ENCODE measurements at places on chromosomes 6 and 20.

DNA sequence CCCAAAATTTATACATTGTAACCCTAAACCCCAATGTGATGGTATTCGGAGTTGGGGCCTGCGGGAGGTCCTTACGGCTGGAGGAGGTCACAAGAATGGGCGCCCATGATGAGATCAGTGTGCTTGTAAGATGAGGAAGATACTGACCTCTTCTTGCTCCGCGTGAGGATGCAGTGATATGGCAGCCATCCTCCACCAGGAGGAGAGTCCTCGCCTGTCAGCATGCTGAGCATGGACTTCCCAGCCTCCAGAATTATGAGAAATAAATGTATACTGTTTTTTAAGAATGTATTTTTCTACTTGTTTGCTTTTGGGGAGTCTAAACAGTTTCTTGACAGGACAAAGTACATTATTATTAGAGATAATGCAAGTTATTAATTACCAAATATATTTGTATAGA is 8.7 kb upstream of the SYNDIG1 start:
- no peak for DNase-seq

DNA sequence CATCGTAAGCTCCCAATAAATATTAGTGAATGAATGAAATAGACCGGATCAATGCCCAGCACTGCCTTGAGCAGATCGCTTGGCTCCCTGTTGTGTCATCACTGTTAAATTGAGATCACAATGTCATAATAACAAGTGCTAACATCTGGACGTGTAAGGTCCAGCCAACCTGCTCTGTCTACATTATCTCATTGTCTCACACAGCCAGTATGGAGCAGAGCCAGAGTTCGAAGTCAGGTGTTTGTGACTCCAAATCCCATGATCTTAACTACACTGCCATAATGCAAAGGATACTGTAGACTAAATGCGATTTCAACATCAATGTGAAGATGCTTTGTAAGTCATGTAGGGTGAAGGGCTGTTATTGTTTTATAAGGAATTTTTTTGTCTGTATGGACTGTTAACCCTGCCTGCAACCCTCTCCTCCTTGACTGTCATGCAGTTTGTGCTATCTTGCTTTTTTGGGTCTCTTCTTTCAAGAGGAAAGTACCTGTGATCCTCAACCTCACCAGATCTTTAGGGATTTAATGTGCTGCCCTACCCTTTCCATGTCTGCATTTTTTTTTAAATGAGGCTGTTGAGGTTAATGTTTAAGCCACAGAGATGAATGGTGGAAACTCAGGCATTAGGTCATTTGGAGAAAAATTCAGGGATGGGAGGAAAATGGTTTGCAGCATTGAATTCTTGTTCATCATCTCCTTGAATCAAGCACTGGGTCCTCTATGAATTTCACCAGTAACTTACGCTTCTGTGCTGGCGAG is 49.0 kb upstream of the OCSTAMP start:
- DNase-seq = no peak

DNA sequence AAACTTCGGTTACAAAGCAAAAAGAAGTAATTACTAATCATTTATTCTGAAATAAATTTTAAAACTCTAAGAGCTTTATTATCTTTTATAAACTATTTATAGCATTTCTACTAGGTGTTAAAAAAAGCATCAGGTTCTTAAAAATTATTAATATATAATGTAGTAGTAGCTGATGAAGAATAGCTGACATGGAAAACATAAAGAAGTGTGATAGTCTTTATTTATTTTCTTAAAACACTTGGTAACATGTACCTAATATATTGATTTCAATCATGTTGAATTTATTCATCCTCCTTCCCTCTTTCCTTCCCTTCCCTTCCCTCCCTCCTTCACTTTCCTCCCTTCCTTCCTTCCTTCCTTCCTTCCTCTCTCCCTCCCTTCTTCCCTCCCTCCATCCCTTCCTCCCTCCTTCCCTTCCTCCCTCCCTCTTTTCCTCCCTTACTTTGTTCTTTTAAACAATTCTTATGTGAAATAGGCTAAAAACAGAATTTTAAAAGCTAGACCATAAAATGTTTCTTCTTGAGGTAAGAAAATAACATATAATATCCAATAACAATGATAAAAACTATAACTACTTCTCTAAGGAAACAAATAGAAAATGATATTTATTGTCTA is 913.9 kb upstream of the MAP3K7 start:
- no peak for DNase-seq

DNA sequence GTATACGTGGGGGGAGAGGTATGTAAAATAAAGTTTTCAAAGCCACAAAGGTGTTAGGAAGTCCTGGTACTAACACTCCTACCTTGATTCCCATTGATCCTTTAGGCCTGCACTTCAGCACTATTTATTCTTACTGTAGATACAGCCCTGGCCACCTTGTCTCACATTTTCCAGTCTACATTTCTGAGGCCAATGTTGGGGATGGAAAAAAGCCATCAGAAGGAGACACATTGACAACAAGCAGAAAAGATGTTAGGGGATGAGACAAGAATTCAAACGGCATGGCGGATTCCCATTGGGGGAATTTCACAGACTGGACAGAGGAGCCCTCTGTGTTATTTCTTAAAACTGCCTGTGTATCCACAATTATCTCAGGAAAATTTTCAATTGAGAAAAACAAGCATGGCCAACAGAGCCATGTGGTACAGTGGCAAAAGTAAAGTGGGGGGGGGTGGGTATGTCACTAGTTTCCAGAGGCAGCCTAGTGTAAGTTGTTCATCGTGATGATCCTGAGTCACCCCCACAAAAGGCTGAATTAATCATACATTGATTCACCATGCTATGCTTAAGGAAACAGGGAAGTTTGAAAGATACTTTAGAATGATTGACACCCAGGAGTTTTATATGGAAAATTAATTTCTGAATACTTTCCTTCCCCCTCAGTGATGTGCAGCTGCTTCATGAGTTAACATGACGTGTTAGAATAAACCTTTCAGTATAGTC is 40.5 kb downstream of the RREB1 start:
- no peak for DNase-seq

DNA sequence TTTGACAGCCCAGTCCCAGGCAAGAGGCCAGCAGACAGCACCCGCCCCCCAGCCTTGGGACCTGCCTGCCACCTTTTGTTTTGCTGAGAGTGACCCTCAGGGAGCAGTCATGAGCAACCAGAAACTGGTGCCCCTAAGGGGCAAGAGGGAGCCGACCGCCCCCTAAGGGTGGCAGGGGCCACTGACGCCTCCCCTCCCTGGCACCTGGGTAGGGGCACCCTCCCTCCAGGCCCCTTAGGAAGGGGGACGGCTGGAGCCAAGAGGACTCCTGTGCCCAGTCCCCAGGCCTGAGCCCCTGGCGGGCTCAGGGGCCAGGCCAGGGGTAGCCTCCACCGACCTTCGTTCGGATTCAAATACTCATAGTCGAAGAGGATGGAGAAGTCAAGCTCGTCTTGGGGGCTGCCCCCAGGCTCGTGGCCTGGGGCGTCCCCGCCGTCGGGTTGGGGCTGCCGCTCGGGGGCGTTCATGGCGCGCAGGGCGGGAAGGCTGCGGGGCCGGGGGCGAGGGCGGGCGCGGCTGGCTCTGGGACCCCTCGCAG is 417 bp downstream of the NFATC2 start:
- peak; percentile 19 for DNase-seq

DNA sequence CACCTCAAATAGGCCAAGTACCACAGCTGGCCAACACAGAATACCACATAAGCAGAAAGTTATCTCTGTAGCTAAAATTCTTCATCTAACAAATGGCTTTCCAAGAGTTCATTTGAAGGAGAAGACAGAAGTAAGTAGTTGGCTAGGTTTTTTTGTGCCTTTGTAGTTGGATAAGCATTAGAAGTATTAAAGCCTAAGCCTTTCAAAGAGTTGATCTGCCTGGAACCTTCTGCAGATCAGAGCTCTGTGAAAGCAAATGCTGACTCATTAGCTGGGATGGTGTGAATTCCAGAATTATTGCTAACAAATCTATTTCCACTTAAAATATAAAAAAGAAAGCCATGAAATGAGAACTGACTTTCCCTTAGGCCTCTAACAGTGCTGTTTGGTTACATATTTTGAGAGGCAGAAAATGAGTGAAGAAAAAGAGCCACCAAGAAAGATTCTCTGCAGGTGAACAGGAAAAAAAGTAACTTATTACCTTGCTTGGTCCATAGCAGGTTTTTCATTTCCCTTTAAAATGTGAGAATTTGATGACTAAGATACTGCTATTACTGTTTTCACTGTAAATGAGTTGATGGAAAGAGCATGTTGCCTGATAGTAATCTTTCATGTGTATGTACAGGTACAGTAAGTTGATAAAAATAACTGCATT is 763.2 kb upstream of the FLRT3 start:
- no peak for DNase-seq

DNA sequence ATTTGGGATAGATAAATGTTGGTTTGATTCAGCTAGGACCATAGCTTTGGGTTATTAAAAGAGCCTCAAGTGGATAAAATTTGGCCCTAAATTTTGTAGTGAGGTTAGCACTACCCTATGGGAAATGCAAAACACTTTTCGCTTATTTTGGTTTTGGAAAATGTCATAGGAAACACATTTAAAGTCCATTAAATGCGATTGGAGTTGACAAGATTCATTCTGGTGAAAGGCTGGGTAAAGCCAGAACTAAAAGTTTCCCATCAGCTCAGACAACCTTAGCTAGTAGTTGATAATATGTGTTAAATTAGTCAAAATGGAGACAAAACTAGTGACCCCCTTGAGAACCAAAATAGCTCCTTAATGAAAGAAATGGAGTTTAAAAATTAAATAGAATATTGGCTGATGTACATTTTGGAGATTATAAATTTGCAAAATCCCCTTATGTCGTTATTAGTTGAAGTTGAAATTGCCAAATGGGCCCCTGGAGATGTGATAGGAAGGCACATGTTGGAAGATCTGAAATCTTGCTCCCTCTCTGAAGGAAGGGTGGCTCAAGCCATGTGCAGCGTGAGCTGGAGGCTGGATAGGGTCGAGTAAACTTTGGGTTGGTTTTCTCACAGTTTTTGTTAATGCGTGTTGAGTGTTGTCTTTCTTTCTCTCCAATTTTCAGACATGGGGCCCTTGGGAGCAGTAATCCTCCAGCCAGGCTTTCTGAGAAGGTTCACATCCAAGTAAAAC is 72.8 kb downstream of the CD83 start:
- DNase-seq = no peak

DNA sequence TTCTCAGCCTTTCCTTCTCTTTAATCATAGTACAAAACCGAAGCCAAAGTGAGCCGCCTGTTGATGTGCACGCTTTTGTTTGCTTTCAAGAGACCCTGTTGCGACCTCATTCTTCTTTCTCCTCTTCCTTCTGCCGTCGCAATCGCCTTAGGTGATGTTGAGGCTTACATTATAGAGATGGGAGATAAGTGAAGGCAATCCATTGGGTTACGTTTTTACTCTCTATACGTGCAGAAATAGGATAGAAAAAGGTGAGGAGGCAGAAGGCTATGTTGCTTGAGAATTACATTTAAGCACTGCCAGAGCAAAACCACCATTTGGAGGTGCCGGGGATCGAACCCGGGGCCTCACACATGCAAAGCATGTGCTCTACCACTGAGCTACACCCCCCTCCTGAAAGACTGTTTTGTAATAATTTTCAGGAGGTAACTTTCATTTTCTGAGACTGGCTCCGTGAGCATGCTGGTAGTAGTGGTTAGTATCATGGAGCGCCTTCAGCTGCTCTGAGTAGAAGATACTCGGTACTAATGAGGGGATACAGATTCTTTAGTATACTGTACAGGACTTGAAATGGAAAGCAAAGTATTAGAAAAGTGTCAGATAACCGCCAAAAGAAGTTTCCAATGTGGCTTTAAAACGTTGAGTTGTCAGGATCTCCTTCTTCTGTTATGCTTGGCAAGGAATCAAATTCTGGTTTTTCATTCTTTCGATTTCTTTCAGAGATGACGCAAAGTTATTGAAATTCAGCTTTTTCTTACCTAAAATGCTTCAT is 165.6 kb downstream of the TRIM27 start:
- DNase-seq = no peak

DNA sequence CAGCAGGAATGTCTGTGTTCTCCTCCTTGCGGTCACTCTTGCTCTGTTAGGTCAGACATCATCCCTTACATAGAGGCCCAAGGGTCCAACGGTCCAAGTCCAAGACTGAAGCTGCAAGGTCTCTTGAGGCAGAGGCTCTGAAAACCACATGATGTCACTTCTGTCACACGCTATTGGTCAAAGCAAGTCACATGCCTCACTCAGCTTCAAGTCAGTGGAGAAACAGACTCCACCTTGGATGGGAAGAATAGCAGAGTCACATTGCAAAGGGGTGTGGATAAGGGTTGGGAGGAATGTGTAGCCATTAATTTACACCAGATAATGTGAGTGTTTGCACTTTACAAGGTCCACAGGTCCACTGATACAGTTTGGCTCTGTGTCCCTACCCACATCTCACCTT is 17.5 kb downstream of the SLC52A3 start:
- DNase-seq = no peak

- DNase-seq = no peak
These were observed 42.6 kb upstream of the ENPP1 start for GRCh38 chr6:131765081-131765803.

GRCh38 chr6:13373488-13373886 is 45.1 kb upstream of the TBC1D7 start:
- no peak for DNase-seq

DNA sequence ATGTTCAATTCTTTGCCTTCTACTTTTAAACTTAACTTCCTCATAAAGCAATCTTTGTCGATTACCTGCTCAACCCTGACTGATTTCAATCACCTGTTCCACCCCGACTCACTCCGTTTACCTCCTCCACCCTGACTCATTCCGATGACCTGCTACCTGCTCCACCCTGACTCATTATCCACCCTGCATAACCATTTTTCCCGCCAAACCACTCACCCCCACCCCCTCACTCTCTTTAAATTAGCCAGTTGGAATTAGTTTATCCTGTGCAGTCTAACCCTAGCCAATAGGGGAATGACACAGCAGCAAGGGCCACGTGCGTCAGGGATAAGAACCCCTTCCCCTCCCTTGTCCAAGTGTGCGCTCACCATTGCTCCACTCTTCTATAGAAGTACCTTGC is 56.7 kb upstream of the MRAP2 start:
- DNase-seq = no peak

DNA sequence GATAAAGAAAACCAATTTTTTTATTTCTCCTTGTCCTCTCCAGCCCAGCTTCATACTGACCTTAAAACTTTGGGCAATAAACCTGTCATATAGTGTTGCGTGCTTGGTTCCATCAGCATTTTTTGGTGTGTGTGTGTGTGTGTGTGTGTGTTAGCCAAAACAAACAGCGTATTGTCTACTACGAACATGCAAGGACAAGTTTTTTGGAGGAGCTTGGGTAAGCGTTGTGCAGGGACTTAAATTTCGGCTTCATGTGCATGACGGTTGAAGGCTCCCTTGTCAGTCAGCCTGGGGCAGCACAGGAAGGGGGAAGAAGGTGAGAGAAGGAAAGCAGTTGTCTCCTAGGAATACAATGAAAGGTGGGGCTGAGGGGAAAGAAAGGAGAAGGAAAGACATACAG is 62.0 kb upstream of the PAX1 start:
- no peak for DNase-seq

- no peak for DNase-seq
These were observed 26.9 kb upstream of the PPP1R3G start for GRCh38 chr6:5058254-5058653.

- DNase-seq = peak; percentile 81
These were observed 81.0 kb downstream of the GPX5 start for GRCh38 chr6:28606424-28607391.
